ENCODE measurements at places on chromosomes 4 and X.
A peak's percentile ranks its signal among the peaks of the same experiment; 100 is the strongest.

- DNase-seq, result no peak
Measured at GRCh38 chr4:13903901-13904300, 276.4 kb upstream of the BOD1L1 start.

GRCh38 chr4:8061573-8061972, 97.0 kb downstream of the ABLIM2 start:
- DNase-seq, result no peak

DNA sequence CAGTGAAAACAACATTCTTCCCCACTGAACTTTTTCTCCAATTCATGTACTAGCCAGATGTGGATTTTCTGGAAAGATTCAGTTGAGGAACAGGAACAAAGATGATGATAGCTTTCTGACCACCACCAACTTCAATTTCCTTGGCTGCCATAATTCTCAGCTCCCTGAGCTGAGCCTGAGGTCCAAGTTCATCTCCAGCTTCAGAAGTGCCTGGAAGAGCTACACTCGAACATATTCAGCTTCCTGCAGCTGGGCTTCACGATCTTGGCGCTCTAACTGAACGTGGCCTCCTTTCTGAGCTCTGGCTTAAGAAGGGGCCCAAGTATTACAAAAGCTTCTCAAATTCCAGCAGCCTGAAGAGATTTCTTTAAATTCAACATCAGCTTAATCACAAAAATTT, 83.9 kb downstream of the QDPR start:
- DNase-seq, result no peak

- DNase-seq, result no peak
Measured at GRCh38 chr4:83320548-83320947, 14.1 kb downstream of the HPSE start.

DNA sequence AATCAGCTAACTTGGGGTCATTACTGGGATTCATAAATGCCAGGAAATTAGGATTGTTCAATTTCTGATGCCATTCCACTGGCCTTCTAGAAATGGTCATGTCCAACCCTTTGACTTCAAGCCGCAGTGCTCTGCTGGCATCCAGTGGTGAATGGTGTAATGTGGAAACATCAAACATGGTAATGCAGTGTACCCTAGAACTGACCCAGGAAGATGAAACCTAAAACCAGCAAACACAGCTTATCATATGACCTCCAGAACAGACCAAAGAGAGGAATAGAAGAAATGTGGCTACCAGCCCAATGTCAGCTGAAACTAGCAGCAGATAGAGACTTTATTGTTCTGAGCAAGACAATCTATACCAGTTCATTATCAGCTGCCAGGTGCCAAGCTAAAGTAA, 13.8 kb downstream of the CXCL13 start:
- DNase-seq, result no peak

DNA sequence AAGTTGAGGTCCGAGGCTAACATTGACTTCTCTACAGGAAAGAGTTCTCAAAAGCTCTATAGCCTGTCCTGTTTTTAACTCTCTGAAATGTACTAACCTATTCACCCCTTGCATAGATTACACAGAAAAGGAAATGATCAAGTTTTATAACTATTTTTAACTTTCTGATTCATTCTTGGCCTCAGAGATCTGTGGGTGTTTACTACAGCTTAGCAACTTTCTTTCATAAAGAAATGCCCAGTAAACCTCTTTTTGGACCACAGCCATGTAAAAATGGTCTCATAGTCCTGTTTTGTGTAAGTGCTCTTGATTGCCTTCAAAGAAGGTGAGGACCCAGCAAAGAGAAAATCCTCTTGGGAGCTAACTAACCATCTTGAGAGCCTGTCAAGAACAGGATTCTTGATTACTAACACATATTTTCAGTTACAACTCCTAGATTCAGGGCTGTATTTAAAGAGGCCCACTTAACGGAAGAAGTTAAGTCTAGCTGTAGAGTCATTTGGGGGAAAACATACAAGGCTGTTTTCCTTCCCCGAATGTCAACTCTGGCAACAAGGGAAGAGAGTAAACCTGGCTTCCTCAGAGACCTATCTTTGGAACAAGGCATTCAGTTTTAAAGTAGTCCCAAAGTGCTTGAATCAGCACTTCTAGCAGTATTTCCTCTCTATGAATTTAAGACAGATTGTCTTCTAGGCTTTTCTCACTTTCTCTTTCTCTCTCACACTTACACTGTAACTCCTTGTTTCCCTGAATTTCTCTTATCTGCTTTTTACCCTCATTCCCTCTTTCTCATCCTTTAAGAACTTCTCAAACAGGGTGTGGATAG, 78.2 kb downstream of the IL21 start:
- DNase-seq, result no peak

GRCh38 chr4:138174981-138175794, 67.0 kb downstream of the SLC7A11 start:
- peak; percentile 69 for DNase-seq

DNA sequence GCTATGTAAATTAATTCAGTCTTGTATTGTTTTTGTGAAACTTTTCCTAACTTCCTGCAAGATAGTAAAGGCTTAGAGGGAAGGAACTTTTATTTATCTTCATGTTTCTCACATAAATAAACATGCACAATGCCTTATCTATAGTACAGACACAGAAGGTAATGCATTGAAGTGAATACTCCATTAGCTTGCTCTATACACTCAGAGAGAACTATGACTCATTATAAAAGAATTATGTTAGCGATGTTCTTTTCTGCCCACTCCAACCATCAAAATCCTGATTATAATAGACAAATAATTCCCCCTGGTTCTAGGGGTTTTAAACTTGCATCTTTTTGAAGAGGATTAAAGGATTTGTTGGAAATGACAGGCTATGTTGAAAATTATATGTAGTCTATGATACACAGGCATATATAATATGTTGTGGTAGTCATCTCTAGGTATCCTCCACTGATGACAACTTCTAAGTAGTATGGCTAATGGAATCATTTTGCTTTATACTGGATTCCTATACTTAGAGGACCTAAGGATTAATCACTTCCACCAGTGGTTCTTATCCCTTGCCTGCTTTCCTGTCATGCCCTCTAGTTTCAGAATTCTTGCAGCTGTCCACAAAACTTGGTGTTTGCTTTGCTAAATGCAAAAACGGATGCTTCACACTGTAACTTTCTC, 115.7 kb downstream of the NDST4 start:
- DNase-seq, result no peak

DNA sequence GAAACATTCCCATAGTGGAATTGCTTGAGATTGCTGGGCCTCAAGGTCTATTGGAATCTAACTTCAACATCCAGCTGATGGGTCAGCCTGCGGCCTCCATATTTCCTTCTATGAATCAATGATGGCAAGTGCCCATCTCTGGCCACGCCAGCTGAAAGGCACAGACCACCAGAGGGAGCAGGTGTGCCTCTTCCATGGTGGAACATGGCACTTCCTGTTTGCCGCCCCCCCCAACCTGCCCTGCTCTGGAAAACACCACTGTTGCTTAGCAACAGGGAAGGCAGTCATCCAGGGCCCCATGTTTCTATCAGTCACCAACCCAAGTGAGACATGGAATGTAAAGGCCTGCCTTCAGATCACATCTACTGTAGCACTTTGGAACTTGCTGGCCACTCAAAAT, 11.6 kb downstream of the PAGE4 start:
- DNase-seq, result peak; percentile 8
